ENCODE measurements at places on chromosomes 13 and 19.

DNA sequence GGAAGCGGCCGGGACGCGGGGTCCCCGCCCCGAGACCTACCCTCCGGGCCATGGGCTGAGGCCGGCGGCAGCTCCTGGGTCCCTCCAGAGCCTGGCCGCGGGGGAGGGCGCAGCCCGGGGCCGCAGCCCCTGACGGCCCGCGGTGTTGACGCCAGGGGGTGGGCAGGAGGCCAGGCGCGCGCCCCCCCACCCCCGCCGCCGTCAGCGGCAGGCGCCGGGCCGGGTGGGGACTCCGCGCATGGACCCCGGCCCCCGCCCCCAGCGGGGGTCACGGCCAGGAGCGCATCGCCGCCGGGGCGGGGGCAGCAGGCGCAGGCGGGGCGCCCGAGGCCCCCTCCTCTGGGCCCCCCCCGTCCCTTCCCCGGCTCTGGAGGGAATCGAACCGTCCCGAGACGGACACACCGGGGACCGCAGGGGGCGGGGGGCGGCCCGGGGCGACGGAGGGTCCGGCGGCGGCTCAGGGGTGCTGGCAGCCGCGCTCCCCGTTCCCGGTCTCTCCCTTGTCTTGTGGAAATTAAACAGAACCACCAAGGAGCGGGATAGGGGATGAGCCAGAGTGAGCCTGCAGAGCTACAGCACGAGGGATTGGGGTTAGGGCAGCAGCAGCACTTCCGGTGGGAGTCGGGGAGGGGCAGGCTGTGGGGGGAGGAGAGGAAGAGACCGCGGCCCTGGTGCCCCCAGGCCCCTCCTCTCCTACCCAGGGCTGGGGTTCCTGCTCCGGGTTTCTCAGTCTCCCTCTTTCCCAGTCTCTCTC, at the start of gene MEIS3:
Gene MEIS3 (minus strand): TSS at position 498 of the 754 bp plus-strand sequence. CDS start 446 bp downstream, at position 52.
- DNase-seq: no peak

DNA sequence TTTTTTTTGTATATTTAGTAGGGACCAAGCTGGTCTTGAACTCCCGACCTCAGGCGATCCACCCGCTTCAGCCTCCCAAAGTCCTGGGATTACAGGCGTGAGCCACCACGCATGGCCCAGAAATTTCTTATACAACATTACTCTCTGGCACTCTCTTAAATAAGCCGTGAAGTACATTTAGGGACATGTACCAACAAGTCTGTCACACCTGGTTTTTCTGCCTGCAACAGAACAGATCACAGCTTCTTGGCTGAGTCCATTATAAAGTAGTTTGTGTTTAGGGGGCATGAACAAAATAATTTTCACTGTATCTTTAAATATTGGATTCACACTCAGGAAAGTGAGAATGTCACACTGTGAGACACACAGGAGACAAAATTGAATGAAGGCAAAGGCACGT, 1567.3 kb downstream of the SLITRK5 start:
- no peak for DNase-seq

- no peak for DNase-seq
These were observed 91.3 kb upstream of the KL start for GRCh38 chr13:32924886-32925285.

DNA sequence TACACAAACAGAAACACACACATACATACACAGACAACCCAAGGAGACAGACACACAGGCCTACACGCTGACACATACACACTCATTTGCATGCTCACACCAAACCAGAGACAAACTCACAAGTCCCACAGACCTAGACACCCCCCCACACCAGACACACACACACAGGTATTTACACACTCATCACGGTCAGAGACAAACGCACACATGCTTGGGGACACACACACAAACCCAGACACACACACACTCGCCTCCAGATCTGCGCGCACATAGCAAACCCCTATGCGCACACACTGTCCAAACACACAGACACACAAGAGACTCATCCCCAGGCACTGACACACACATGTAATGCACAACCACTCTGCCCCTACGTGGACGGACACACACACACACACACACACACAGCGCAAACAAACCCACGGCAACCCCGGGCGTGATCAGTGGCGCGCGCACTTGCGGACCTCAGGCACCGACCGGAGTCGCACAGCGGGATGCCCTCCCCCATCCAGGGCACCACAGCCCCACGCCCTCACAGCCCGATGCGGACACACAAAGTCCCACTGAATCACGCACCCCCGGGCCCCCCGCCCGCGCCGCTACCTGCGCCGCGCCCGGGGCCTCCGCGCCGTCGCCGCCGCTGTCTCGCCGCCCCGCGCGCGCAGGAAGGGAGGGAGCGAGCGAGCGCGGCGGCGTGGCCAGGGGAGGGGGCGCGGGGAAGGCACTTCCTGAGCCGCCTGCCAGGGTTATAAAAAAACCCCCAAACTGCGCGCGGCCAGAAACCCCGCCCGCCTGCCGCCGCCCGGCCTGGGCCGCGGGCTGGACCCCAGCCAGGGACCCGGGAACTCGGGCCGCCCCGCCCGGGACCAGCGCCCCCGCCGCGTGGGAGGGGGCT, at the start of gene ADAMTS10:
Gene ADAMTS10 (minus strand): TSS at position 675 of the 895 bp plus-strand sequence. CDS start 5,005 bp downstream, outside the sequence.
- peak; percentile 76 for DNase-seq

DNA sequence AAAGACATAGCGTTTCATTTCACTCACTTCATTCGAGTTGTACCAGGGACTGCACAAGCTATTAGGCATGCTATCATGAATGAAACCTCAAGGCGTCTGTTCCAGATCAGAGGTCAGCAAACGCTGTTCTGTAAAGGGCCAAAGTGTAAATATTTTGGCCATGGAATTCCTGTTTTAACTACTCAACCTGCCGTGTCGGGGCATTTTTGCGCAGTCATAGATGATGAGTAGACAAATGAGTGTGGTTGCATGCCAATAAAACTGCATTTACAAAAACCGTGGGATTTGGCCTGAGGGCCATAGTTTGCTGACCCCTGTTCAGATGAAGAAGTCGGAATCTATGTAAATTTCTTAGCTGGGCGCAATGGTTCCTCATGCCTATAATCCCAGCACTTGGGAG, 6.5 kb downstream of the INSR start:
- DNase-seq: no peak

GRCh38 chr19:13152974-13153568, 2.9 kb downstream of the IER2 start:
- DNase-seq: peak; percentile 97

DNA sequence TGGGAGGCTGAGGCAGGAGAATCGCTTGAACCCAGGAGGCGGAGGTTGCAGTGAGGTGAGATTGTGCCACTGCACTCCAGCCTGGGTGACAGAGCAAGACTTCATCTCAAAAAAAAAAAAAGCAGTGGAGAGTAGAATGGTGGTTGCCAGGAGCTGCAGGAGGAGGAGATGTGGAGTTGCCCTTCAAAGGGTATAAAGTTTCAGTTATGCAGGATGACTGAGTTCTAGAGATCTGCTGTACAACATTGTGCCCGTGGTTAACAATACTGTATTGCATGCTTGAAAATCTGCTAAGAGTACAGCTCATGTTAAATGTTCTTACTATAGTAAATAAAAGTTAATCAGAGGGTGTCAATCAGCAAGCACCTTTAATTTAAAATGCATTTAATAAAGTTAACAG, 28.4 kb upstream of the LATS2 start:
- DNase-seq: no peak

DNA sequence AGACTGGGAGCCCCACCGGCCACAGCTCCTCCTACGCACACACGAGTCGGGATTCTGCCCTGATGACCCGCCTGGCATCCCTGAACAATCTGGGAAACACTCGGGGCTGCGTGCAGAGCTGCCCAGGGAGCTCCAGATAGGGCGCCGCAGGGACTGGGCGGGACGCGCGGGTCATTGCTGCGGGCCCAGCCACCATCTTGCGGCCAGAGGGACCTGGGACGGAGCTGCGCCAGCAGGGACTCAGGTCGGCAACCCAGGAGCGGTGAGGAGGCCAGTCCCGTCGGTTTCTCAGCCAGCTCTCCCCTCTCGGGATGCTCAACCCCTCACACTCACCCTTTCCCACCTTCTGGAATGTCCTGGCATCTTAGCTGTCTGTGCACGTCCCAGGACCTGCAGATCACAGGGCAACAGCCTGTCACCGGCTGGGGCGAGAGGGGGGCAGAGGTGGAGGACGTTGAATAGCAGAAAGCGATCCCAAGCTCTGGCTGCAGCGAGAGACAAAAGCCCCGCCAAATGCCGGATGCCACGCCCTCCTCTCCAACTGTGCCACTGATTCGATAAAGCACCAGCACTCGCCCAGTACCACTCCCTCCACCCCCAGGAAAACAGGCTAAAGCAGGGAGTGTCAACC, 20.4 kb upstream of the ZNF91 start:
- peak; percentile 54 for DNase-seq

- peak; percentile 34 for DNase-seq
These were observed 22.1 kb downstream of the EDNRB start for GRCh38 chr13:77896536-77896935.

DNA sequence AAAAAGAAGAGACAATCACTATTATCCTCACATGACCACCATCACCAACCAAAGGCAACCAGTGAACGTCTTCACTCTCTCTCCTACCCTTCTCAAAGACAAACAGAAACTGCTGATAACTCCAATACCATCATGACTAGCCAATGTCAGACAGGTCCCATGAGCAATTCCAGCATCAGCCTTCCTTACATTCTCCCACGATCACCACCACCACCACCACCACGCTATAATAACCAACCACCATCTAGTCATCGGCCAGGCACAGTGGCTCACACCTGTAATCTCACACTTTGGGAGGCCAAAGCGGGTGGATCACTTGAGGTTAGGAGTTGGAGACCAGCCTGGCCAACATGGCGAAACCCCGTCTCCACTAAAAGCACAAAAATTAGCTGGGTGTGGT, 3.9 kb downstream of the MYO1F start:
- DNase-seq: no peak

DNA sequence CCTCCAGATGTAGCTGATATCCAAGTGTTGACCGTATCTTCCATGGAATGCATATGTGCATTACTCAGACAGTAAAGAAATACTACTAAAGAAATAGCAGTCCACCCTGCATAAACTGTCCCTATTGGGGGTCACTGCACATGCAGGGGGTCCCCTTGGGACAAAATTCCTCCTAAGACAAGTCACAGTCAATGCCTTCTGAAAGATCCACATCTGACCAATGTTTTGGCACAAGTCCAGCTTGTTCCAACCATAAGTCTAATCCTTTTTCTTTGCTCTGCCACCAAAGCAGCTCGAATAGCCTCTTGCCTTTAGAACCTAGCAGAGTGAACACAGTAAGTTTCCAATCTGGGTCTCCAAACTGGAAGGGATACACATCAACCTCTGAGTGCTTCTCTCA, 87.9 kb downstream of the DIAPH3 start:
- no peak for DNase-seq

GRCh38 chr13:28494504-28494777, 487 bp downstream of the FLT1 start:
- no peak for DNase-seq

GRCh38 chr13:48161530-48162179, 66.8 kb upstream of the MED4 start:
- no peak for DNase-seq

DNA sequence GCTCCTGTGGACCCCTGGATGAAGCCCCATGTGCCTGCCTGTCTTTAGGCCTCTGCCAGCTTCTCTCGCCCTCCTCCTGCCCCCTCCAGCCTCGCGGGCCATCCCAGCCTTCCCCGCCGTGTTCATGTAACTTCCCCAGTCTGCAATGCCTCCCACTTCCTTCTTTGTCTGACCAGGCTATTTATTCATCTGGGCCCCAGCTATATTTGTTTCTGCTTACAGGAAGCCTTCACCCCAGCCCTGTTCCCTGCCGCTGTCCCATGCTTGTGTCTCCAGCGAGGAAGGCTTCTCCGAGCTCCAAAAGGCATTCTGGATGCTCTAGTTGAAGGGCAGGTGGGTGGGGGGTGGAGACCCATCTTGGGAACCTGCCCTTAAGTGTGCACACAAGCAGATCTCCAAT, 7.9 kb upstream of the C3 start:
- DNase-seq: no peak

- no peak for DNase-seq
These were observed 4.1 kb downstream of the SLC17A7 start for GRCh38 chr19:49437231-49437630.

DNA sequence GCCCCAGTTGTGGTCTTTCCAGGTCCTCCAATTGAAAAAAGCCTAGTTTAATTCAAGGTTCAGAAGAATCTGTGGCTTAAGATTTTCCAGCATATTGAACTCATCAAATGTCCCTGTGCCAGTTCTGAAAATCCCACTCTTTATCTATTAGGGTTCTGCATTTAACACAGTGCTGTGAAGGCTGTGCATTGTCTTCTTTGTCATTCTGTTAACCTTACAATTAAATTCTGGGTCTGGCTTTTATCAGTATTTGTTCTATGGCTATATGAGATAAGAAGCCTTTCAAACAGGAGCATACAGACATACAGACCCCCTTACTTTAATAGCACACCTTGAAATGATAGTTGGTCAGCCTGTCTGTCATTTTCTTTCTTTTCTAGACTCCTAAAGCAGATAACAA, 362.1 kb upstream of the DACH1 start:
- DNase-seq: no peak

DNA sequence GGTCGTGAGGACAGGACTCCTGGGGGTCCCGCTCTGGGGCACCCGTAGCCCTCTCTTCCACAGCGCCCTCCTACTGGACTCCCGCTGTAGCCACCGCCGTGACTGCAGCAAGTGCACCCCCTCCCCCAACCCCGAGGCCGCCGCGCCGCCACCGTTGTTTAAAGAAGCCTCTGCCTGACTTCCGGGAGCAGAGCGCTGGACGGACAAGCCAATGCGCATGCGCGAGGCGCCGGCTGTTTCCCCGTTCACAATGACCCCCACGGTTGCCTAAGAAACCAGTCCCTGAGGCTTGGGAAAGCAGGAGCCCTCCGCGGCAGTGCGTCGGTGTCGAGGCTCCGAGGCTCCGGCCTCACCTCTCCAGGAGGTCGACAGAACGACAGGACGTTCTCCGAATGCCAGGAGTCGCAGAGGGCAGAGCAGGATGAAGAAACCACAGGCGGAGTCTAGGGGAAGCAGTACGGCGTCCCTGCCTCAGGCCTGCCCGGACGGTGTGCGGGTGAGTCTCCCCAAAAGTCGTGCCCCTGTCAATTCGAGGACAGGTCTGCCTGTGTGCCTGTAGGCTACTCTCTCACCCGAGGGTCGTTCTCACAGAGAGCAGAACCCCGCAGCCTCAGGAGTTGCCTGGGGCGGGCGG, 70.5 kb upstream of the ZNF420 start:
- peak; percentile 76 for DNase-seq

DNA sequence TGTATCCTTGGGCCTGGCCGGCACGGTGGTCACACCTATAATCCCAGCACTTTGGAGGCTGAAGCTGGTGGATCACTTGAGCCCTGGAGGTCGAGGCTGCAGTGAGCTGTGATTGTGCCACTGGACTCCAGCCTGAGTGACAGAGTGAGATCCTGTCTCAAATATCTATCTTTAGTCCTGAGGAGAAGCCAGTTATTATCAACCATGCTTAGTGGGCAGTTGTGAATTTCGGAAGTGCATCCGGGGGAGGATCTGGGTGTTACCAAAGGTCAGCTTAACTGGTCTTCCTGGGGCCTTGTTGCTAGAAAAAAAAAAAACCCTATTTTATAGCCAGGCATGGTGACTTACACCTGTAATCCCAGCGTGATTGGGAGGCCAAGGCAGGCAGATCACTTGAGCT, 9.6 kb downstream of the DHDH start:
- DNase-seq: no peak

- no peak for DNase-seq
These were observed 959 bp downstream of the CHMP2A start for GRCh38 chr19:58553799-58554493.

- no peak for DNase-seq
These were observed 42.6 kb upstream of the TPM4 start for GRCh38 chr19:16033721-16034120.
